Umbilical cord (tissue), 2 donors: ENCODE measurements at places on chromosomes 5 and 9. TPM values are rescaled to one million over a fixed set of nuclear protein-coding genes. Genes with fewer than 3 reads are reported as not detected.

SAXO1 gene
- total RNA-seq, result 1.9 TPM

RFK gene
- 14.7 TPM for total RNA-seq

ZCCHC7 gene
- 34.7 TPM for total RNA-seq

KIAA1958 gene
- total RNA-seq, result 2.6 TPM

ACO1 gene
- total RNA-seq, result 44.3 TPM

GABBR2 gene
- 0.24 TPM for total RNA-seq

PCDHGB4 gene
- 18.3 TPM for total RNA-seq

GRM6 gene
- total RNA-seq, result 0.96 TPM

SPINK13 gene
- total RNA-seq, result not detected

PTGS1 gene
- 22.9 TPM for total RNA-seq

KCNT1 gene
- 3.6 TPM for total RNA-seq

TAF11L2 gene
- total RNA-seq, result 5.3 TPM

GDF9 gene
- 1.9 TPM for total RNA-seq

EGR1 gene
- 24.1 TPM for total RNA-seq

NTNG2 gene
- 3.9 TPM for total RNA-seq

TICAM2 gene
- 3.1 TPM for total RNA-seq

PCDHA9 gene
- 0.96 TPM for total RNA-seq

CDC20B gene
- 0.96 TPM for total RNA-seq

SLC1A1 gene
- 3.9 TPM for total RNA-seq

ZFP2 gene
- 8.7 TPM for total RNA-seq

PCDHB5 gene
- 11.6 TPM for total RNA-seq

GABRB2 gene
- total RNA-seq, result 6.5 TPM

GRCh38 chr5:106959387-106959786, 711.4 kb downstream of the EFNA5 start:
- DNase-seq, result no peak

GRCh38 chr5:148921350-148921749, 94.9 kb downstream of the ADRB2 start:
- DNase-seq, result no peak

- DNase-seq, result peak; percentile 87
Measured at GRCh38 chr5:65774346-65774745, 52.3 kb downstream of the NLN start.

- no peak for DNase-seq
Measured at GRCh38 chr5:4642525-4642924, 497.6 kb upstream of the ADAMTS16 start.

DNA sequence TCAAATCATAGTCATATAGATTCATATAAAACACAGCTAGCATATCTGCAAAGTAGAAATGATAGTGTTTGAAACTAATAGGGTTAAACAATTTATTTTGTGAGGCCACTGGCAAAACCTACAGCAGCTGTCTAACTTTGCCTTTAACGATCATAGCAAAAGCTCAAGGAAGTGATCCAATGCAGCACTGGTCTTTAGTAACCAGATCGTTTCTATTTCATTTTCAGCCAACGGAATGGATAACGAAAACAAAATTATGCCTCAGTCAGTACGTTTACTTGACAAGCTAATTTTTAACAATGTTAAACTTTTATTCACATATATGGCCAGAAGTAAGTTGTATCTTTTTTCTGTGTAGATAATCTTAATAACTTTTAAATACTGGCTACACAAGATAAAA, 17.7 kb downstream of the MLLT3 start:
- peak; percentile 60 for DNase-seq

DNA sequence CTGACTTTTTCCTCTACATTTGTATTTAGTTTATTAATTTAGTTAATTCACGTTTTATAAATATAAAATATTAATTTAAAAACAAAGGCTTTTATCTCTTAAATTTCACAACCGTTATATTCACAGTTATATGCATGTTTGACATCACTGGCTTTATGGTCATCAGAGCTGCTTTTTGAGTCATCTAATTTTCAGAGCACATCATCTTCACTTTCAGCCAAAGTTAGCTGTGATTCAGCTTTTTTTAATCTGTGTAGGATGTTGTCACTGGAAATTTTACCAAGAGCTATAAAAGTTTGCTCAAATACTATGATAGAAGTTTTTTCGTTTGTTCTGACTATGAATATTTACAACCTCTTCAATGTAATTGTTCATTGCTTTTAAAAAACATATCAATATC, 12.4 kb downstream of the CDC37L1 start:
- DNase-seq, result no peak

- DNase-seq, result no peak
Measured at GRCh38 chr5:76074487-76075065, 8.6 kb upstream of the SV2C start.

DNA sequence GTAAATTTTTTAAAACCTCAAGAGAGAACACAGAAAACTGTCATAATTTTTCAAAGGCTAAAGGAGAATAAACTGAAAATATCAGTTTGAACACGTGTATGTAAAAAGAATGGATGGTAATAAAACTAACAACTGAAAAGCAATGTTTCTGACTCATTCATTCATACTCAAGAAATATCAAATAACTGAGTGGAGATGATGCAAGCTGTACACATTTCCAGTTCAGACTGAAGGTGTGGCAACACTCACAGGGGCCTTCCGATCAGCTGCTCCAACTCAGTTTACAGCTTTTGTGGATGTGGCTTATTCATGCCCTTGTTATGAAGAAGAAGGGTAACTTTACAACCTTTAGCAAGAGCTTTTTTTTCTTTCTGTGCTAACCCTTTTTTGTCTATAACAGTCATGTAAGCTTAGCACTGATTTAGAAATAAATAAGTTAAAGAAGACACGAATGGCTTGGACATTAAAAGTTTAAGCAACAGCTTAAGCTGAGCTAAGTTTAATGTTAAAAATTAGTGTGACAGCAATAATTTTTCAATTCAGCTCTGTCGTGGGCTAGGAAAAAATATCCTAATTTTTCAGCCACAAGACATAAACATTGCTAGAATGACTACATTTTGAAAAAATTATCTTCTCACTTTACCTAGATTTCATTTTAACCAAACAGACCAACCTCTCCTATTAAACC, 453.5 kb downstream of the RAB3C start:
- peak; percentile 86 for DNase-seq

- DNase-seq, result peak; percentile 44
Measured at GRCh38 chr5:107670087-107670931, 428 bp downstream of the EFNA5 start.

DNA sequence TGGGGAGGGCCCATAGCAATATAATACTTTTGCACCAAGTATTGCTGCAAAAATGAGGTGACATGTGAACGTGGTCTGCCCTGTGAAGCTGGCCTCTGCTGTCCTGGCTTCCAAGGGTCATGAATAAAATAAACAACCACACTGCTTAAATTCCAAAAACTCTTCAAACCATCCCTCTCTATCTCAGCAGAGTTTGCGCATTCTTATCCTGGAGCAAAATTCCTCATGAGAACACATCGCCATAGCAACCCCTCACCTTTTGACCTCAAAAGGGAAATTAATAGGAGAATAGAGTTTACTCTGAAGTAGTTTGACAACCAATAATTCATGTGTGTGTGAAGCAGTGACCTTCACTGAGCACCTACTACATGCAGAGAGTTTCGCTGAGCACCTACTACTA, 342.9 kb downstream of the SPOCK1 start:
- DNase-seq, result no peak

DNA sequence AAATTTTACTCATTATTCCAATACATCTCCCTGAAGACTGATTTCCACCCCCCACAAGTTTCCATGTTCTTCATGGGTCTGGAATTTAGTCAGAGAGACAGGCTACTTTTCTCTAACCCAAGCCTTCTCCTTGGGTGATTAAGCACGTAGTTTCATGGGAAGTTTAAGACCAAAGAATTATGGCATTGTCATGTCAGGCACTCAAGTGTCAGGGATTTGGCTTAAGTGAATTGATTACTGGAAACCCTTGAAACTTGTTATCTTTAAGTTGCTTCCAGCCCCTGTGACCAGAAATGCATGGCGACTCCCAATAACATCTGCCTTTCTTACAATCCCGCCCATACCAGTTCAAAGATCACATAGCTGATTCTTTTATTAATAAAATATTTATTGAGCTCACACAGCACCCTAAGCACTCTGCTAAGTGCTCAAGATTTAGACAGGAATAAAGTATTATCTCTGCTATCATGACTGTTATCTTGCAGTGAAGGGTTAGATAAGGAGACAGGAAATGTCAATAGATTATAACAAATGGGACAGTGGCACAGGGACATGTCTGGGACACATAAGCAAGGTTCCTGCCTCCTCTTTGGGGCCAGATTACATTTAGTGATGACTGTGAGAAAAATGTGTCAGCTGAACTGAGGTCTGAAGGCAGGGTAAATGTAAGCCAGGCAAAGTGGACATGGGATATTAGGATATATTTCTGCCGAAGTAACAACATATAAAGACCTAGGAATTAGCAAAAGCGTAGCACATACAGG, 241.2 kb upstream of the TNC start:
- no peak for DNase-seq

DNA sequence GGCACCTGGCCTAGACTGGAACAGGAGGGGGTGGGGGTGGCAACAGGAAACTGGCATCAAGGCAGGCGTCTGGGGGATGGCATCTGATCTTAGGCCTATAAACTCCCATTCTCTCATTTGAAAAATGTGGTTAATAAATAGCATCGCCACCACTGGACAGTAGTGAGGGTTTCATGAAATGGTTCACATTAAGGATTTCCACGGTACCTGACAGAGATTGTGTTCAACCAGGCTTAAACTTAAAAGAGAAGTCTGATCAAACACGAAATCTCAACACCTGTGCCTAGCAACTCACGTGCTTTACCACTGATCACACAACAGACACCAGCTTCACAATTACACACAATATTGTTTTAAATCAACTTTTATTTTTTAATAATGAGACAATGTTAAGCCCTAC, 3.0 kb downstream of the DENND1A start:
- no peak for DNase-seq

DNA sequence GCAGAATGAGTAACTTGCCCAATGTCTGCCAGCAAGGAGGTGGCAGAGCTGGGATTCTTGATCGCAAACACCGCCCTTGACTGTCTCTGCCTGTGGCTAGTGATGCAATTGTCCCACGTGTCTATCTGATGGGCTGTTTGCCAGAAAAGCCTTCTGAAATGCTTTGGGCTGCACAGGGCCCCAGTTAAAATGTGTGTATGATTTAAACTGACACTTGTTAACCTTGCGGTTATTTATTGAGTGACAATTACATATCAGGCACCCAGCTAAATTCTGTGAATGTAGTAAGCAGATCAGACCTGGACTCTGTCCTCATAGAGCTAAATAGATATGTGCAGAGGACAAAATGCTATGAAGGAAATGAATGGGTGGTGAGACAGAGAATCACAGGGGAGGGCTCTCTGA, 11.6 kb upstream of the IL12B start:
- peak; percentile 56 for DNase-seq

DNA sequence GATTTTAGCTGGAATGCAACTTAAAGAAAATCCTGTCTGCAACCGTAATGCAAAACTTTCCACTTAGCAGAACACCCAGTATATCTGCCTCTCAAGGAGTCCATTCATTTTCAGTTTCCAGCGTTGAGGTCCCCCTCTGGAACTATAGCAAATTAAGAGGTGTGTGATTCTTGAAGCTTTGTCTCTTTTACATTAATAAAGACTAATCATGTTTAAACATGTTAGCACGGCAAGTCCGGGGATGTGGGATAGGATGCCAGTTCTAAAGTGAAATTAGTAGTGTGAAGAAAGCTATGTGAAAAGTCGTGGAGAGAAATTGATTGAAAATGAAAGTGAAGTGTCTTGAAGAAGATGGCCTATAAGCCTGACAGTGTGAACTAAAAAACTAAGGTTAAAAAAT, 429.1 kb downstream of the NR2F1-AS1 start:
- no peak for DNase-seq

GRCh38 chr5:171405615-171406014, 13.8 kb upstream of the FGF18 start:
- DNase-seq, result no peak

GRCh38 chr5:107666051-107666655, 4.6 kb downstream of the EFNA5 start:
- DNase-seq, result no peak

- peak; percentile 60 for DNase-seq
Measured at GRCh38 chr5:18772475-18772874, 1138.2 kb downstream of the TAF11L14 start.

- DNase-seq, result peak; percentile 51
Measured at GRCh38 chr5:131067636-131068035, 97.4 kb downstream of the HINT1 start.

GRCh38 chr9:38319496-38320173, 72.9 kb upstream of the ALDH1B1 start:
- DNase-seq, result no peak

GRCh38 chr5:179765400-179765799, 28.4 kb upstream of the LTC4S start:
- peak; percentile 67 for DNase-seq

GRCh38 chr9:7536310-7536939, 263.2 kb downstream of the DMAC1 start:
- no peak for DNase-seq

GRCh38 chr9:132447346-132447745, 37.3 kb downstream of the CFAP77 start:
- DNase-seq, result no peak

DNA sequence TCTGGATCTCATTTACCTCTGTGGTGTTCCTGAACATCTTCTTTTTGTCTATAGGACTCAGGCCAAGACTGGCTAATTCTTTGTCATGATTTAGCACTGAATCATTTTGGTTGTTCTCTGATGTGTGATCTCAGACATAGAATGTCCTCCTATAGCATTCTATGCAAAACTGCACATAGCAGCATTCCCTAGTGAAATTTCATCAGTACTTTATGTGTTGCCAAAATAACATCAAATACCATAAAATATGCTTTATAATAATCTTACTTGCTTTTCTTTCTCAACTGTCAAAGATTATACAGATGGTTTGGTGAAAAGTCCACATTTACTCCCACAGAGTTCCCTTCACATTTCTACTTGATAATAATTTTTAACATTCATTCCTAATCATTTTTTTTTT, 115.7 kb upstream of the MPDZ start:
- DNase-seq, result peak; percentile 28

- no peak for DNase-seq
Measured at GRCh38 chr9:112158656-112159367, 16.3 kb downstream of the SUSD1 start.

GRCh38 chr9:130518943-130519799, 60.2 kb upstream of the FUBP3 start:
- DNase-seq, result no peak

- no peak for DNase-seq
Measured at GRCh38 chr5:151184316-151185042, 26.9 kb upstream of the ANXA6 start.

GRCh38 chr5:166062719-166063118, 2228.7 kb upstream of the WWC1 start:
- no peak for DNase-seq

DNA sequence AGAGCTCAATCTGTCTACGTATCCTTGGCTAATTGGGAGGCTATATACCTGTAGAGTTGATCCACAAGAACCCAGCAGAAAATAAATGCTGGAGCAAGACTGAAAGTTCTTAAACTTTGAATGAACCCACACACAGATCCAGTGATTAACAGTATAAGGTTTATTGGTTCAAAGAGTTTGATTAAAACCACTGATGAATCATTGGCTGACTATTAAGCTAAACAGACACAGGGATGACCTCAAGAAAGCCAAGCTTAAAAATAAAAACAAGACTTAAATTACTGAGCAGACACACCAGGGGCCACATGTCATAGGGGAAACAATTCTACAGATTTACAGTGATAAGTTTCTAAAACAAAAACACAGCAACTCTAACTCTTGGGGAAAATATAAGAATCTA, 163.6 kb downstream of the SPATA31D1 start:
- DNase-seq, result no peak
